Common myeloid progenitor, CD34-positive (primary cell): ENCODE measurements at places on chromosomes 13 and 19.

- DNase-seq: no peak
Measured at GRCh38 chr13:113851826-113852535, 11.9 kb downstream of the GAS6 start.

- DNase-seq: peak; percentile 45
Measured at GRCh38 chr19:14432791-14433553, at the start of gene PKN1. Gene PKN1 (plus strand): TSS chr19:14433306. CDS start chr19:14433522, 216 bp downstream.

GRCh38 chr13:41833831-41834230, 127.1 kb downstream of the VWA8 start:
- DNase-seq: no peak

DNA sequence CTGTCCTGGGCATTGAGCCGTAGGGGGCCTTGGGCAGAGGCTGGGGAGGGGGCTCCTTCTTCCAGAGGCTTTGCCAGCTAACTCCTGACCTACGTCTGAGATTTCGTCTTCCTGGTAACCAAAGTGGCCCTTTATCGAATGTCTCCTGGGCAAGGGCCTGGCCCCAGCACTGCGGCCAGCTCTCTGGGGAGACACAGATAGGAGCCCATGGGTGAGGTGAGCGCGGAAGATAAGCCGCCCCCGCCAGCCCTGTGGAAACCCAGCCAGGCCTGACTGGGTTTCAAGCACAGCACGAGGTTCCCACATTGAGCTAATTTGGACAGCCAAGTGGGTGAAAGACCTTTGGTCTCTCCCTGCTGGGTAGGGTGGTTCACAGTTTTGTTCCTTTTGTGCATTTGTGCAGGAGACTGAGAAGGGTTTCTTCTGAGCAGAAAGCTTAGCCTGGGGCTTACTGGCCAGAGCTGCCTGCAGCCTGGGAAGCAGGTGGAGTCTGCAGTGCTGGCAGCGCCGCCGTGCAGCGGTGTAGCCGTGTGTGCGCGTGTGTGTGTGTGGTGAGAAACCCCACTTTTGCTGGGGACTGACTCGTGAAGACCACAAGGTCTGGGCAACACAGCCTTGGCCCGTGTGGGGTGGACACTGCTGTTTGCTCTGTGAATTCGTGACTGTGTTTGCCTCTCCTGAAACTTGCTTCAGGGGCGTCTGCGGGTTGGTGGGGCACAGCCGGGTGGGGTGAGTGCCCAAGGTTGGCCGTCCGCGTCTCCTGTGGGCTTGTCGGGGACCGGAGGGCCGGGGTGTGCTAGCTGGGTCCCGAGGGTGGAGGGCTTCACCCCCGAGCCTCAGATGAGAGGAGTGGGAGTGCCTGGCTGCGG, 2.5 kb downstream of the BSG start:
- no peak for DNase-seq

DNA sequence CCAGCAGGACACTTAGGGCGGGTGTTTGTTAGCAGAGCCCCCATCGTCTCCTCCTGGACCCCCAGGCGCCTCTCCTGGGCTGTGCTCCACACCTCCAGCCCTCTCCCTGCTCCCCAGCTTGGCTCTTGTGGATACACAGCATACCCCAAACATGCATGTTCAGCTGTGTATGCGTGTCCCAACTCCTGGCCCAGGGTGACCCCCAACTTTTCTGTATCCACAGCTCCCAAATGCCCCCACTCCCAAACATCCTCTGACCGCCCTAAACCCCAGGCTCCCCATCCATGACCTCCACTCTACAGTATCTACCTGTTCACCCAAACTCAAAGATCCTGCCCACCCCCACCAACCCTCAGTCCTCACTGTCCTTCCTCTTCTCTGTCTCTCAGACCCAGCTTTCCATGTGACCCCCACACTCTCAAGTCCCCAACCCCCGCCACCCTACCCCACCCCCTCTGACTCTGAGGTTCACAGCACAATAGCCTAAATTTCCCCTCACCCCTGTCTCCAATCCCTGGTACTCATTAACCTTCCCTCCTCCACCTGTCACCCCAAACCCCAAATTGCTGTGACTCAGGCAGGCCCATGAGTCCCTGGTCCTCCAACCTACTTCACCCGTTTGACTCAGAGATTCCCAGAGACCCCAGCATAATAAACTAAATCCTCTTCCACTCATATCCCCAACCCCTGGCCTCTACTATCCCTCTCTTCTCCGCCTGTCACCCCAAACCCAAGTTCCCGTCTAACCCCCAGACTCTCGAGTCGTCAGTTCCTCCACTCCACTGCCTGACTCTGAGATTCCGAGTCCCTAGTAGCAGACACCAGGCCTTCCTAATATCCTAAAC, 968 bp downstream of the UBE2M start:
- no peak for DNase-seq

DNA sequence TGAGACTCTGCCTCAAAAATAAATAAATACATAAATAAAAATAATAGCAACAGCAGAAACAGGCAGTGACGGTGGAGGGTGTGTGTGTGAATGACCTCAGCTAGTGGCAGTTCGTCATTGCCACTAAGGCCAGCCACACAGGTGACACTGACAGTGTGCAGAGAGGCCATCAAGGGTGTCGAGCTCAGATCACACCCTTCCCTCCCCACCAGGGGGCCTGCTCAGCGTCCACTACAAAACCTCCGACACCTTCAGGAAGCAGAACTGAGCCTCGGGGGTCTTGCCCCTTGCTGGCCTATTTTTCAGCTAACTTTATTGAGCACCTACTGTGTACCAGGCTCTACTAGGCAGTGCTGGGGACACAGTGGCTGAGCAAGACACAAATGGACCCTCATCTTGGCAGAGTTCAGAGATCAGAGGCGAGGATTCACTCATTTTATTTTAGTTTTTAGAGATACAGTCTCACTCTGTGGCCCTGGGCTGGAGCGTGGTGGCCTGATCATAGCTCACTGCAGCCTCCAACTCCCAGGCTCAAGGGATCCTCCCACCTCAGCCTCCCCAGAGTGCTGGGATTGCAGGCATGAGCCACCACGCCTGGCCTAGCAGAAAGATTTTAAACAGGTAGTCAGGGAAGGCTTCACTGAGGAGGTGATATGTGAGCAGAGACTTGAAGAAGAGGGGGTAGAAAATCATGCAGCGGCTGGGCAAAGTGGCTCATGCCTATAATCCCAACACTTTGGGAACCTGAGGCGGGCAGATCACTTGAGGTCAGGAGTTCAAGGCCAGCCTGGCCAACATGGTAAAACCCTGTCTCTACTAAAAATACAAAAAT, 30.3 kb upstream of the SEMA6B start:
- peak; percentile 44 for DNase-seq

GRCh38 chr13:106595625-106596024, 27.7 kb upstream of the ARGLU1 start:
- DNase-seq: no peak

GRCh38 chr19:33193269-33193864, 763 bp upstream of the LRP3 start:
- no peak for DNase-seq

- DNase-seq: peak; percentile 91
Measured at GRCh38 chr19:8702350-8702749, 3.8 kb upstream of the ACTL9 start.

GRCh38 chr19:9565900-9566705, 18.2 kb downstream of the ZNF121 start:
- peak; percentile 49 for DNase-seq

- DNase-seq: no peak
Measured at GRCh38 chr19:47183601-47184000, 47.4 kb downstream of the BBC3 start.

DNA sequence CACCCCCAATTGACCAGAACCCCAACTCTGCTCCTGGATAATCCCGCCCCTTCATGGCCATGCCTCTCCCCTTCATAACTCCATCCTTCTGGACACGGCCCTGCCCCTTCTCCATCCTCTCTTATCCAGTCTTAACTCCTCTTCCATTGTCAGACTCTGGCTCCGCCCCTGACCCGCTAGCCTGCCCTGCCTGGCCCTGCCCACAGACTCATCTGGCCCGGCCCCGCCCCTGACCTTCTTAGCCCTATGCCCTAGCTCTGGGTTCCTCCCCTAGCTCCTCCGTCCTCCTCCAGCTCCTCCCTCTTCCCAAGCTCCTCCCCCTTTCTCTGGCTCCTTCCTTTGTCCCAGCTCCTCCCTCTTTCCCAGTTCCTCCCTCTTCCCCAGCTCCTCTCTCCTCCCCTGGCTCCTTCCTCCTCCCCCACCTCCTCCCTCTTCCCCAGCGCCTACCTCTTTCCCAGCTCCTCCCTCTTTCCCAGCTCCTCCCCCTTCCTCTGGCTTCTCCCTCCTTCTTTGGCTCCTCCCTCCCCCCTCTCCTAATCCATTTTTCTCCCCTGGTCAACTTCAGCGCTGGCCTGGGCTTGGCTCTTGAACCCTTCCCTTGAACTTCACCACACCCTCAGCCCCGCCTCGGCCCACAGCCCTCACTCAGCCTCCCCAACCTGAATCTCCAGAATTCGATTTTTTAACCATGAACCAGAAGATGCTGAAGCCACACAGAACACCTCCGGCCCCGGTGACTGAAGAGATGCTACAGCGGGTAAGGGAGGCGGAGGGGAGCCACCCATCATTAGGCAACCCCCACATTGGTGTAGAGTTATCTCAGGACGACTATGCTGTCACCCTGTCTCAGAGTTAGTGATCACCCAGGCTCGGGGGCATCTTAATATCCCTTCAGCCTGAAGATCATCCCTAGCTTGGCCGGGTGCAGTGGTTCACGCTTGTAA, 9.2 kb upstream of the ZNF358 start:
- DNase-seq: peak; percentile 86

DNA sequence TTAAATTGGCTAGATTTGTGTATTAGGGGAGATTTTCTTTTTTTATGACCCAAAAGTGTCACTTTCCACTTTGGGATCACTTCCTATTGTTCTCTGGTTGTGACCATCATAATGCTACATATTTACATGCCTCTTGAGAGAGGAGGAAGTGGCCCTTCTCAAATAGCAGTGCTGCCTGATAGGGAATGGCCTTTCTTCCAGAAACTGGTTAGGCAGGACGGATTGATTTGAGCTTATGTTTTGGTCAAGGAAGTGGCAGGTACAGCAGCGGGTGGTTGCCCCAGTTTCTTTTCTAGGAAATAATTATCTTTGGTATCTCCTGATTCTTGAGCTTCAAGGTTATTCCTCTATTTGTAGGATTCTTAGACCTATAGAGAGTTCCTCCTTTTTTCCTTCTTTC, 21.9 kb upstream of the WTIP start:
- DNase-seq: no peak

- DNase-seq: no peak
Measured at GRCh38 chr13:39859898-39860297, 204.4 kb downstream of the COG6 start.

- no peak for DNase-seq
Measured at GRCh38 chr13:68608147-68608546, 1378.0 kb upstream of the PCDH9 start.

- DNase-seq: peak; percentile 83
Measured at GRCh38 chr13:26946684-26947343, 186.2 kb upstream of the GPR12 start.

- DNase-seq: no peak
Measured at GRCh38 chr13:97743938-97744337, 209.5 kb upstream of the IPO5 start.

GRCh38 chr13:46606970-46607369, 54.0 kb downstream of the LRCH1 start:
- peak; percentile 63 for DNase-seq

- peak; percentile 71 for DNase-seq
Measured at GRCh38 chr19:38781058-38781457, 7.7 kb upstream of the LGALS7 start.

GRCh38 chr19:47729799-47730520, 15.4 kb upstream of the NOP53 start:
- DNase-seq: peak; percentile 98

GRCh38 chr13:25489238-25489637, 117.5 kb downstream of the ATP8A2 start:
- DNase-seq: no peak

DNA sequence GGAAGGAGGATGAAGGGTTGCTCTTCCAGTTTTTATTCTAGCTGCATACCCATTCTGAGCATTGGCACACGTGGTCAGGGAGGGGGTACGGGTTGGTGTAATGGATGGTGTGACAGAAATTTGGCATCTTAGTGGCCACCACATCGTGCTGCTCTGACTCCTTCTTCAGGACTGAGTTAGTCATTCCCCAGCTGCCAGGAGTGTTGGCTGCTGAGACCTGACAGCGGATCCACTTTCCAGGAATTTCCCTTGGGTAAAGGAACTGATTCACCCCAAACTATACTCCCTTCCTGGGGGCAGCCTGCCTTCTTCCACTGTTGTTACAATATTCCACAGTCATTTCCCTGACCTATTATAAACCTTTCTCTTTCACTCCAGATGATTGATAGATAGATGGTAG, 595.5 kb upstream of the KLHL1 start:
- DNase-seq: no peak

DNA sequence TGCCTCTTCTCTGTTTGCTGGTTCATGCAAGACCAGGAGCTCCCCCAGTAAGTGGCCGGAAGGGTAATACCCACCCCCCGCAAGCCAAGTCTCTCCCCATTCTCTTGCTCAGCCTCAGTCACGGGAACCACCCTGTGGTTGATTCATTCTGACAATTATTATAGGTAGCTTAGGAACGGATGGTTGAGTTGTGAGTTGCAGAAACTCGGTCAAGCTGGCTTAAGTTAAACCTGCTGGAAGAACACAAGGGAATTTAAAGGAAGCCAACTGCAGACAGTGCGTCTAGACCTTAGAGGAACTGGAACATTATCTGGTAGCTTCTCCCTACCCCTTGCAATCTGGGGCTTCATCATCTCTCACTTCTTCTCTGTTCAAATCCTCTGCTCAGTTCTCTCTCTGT, 8.9 kb downstream of the FPR1 start:
- DNase-seq: no peak

GRCh38 chr13:51632591-51633362, 48.5 kb downstream of the WDFY2 start:
- DNase-seq: no peak

- DNase-seq: no peak
Measured at GRCh38 chr13:107580741-107581412, 634.5 kb downstream of the LIG4 start.

DNA sequence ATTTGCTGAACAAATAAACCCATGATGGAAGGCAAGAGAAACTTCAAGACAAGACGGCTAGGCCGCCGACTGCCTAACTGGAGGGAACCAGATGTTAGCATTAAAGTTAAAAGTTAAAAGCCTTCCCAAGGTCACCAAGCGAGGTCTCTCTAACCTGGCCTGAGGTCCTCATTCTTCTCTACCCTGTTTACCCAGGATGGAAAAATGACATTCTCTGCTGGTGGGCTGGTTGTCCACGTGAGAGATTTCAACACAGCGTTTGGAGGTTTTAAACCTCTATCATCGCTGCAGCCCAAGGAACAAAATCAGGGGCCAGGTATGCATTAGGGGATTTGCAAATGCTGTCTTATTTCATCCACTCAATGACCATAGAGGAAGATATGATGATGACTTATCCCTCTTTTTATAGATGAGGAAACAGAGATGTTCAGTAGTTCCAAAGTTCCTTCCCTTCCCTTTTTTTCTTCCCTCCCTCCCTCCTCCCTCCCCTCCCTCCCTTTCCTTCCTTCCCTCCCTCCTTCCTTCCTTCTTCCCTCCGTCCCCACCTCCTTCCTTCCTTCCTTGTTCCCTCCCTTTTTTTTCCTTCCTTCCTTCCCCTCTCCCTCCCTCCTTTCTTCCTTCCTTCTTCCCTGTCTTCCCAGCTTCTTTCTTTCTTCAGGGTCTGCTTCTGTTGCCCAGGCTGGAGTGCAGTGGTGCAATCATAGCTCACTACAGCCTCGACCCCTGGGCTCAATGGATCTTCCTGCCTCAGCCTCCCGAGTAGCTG, 79.7 kb downstream of the INSR start:
- no peak for DNase-seq
